DND-41 (cell line): ENCODE measurements at places on chromosomes 3 and 15.

GRCh38 chr3:178526291-178526690 is 9.9 kb upstream of the KCNMB2 start:
- no peaks in the 10 kb centered on the region for H3K27me3 ChIP-seq
- H3K36me3 ChIP-seq = no peaks in the 10 kb centered on the region
- H3K4me1 ChIP-seq = no peaks in the 10 kb centered on the region
- DNase-seq = no peak
- H3K4me3 ChIP-seq = no peak overlapping the region

- H3K36me3 ChIP-seq = no peaks in the 10 kb centered on the region
- H3K4me3 ChIP-seq = no peak overlapping the region
- no peak for DNase-seq
- H3K27ac ChIP-seq = no peak overlapping the region
- peaks cover 12% of the 10 kb centered on the region for H3K27me3 ChIP-seq
- no peaks in the 10 kb centered on the region for H3K4me1 ChIP-seq
These were observed 37.4 kb downstream of the ADCY5 start for GRCh38 chr3:123411340-123412040.

DNA sequence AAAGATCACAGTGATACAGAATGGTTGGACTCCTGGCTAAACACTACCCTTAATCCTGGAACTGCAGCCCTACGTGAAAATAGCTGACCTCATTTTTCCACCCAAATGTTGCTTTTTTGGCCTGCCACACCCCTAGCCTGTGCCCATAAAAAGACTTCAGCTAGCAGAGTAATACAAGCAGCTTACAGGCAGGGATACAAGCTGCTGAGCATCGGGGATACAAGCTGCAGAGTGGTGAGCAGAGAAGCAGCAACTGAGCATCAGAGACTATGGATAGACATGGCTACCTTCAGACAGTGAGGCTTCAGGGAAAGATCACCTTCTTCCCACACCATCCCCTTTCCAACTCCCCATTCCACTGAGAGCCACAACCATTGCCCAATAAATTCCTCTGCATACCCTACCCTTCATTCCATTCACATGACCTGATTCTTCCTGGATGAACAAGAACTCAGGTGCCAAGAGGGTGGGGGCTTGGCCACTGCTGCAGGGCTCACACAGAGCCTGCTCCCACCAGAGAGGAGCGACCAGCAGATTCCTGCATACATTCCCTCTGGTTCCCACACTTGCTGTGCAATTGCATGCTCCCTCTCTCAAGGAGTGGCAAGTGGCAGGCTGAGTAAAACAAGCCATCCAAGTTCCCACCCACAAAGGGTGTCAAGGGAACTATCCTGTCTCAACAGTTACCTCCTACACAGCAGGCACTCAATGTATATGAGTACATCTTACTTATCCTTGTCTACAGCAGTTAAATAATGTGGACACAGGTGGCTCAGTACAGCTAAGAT is 217.5 kb downstream of the ALCAM start:
- no peak overlapping the region for H3K27ac ChIP-seq
- no peaks in the 10 kb centered on the region for H3K4me1 ChIP-seq
- DNase-seq = no peak
- H3K4me3 ChIP-seq = no peak overlapping the region

DNA sequence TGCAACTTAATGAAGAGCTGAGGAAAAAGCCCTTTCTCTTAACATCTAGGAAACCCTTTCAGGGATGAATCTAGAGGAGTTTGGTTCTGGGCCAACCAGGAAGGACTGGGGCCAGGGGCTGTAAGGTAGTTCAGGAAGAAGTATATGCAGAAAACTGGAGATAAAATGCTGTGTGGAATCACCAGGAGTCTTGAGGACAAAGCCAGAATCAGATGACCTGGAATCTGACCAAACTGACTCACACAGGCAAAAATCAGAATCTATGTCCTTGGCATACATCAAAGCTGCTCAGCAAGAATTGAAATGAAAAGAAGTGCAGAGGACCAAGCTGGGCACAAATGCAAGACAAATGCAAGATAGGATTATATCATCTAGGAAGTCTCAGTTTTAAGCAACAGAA is 59.4 kb upstream of the ATP2C1 start:
- peaks cover 6% of the 10 kb centered on the region; the same call in 1 of the 2 replicates for H3K4me1 ChIP-seq
- DNase-seq = no peak
- H3K27ac ChIP-seq = no peak overlapping the region
- H3K4me3 ChIP-seq = no peak overlapping the region
- peaks cover 7% of the 10 kb centered on the region for H3K27me3 ChIP-seq

- DNase-seq = no peak
- no peak overlapping the region for H3K4me3 ChIP-seq
- H3K4me1 ChIP-seq = no peaks in the 10 kb centered on the region
- H3K27ac ChIP-seq = no peak overlapping the region
- H3K27me3 ChIP-seq = no peaks in the 10 kb centered on the region
- H3K36me3 ChIP-seq = no peaks in the 10 kb centered on the region
These were observed 331.1 kb downstream of the SV2B start for GRCh38 chr15:91431041-91431715.

GRCh38 chr3:187533797-187534196 is 136.4 kb downstream of the SST start:
- no peak for DNase-seq
- H3K27ac ChIP-seq = no peak overlapping the region

GRCh38 chr3:51931756-51932155 is 9.9 kb downstream of the RRP9 start:
- H3K36me3 ChIP-seq = peaks cover 38% of the 10 kb centered on the region
- no peak for DNase-seq
- H3K4me1 ChIP-seq = no peaks in the 10 kb centered on the region
- H3K27ac ChIP-seq = no peak overlapping the region
- H3K4me3 ChIP-seq = no peak overlapping the region

GRCh38 chr3:146342989-146343388 is 92.1 kb upstream of the PLSCR4 start:
- H3K27me3 ChIP-seq = no peaks in the 10 kb centered on the region
- no peak overlapping the region for H3K27ac ChIP-seq
- no peak overlapping the region for H3K4me3 ChIP-seq
- no peaks in the 10 kb centered on the region for H3K36me3 ChIP-seq

GRCh38 chr3:36707623-36708409 is 56.5 kb downstream of the DCLK3 start:
- no peaks in the 10 kb centered on the region for H3K4me1 ChIP-seq
- no peaks in the 10 kb centered on the region for H3K27me3 ChIP-seq
- H3K27ac ChIP-seq = no peak overlapping the region
- DNase-seq = no peak

DNA sequence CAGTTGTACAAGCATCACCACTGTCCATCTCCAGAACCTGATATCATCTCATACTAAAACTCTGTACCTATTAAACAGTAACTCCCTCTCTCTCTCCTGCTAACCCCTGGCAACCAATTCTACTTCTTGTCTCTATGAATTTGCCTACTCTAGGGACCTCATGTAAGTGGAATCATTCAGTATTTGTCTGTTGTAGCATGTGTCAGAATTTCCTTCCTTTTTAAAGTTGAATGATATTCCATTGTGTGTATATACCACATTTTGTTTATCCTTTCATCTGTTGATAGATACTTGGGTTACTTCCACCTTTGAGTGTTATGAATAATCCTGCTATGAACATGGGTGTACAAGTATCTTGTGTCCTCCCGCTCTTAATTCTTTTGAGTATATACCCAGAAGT is 16.6 kb downstream of the ZNF592 start:
- no peaks in the 10 kb centered on the region for H3K27me3 ChIP-seq
- H3K4me1 ChIP-seq = 0 out of 2 replicates have a peak, but pooled peaks cover 3% of the 10 kb centered on the region
- H3K27ac ChIP-seq = no peak overlapping the region
- DNase-seq = no peak
- no peak overlapping the region for H3K4me3 ChIP-seq

DNA sequence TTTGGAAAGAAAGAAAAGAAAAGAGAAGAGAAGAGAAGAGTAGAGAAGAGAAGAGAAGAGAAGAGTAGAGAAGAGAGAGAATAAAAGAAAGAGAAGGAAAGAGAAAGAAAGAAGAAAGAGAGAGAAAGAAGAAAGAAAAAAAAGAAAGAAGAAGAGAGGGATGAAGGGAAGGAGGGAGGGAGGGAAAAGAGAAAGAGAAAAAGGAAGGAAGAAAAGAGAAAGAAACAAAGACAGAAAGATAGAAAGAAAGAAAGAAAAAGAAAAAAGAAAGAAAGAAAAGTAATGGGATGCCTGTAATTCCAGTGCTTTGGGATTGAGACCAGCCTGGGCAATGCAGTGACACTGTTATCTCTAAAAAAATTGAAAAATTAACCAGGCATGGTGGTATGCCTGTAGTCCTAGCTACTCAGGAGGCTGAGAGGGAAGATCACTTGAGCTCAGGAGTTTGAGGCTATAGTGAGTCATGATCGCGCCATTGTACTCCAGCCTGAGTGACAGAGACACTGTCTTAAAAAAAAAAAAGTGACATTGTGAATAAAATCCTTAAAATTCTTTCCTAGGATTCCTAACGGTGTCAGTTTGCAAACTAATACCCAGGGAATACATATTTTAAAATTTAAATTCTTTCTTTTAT is 1.7 kb downstream of the RASL12 start:
- H3K27ac ChIP-seq = no peak overlapping the region
- DNase-seq = no peak
- no peaks in the 10 kb centered on the region for H3K4me1 ChIP-seq

DNA sequence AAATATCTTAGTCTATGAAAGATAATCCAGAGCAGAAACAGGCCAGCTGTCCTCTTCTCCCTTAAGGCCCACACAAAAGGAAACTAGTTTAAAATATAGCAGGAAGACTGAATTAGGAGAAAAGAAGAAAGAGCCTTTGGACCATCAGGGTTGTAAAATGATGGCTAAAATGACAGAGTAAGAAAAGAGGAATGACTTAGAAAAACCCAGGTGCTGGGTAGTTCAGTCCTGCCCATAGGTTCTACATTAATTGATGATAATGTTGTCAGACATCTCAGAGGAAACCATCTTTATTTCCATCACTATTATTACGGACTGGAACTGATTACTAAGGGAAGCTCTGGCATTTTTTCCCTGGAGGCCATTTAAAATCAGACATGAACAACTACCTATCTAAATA is 142.8 kb upstream of the STT3B start:
- DNase-seq = no peak
- H3K4me1 ChIP-seq = no peaks in the 10 kb centered on the region
- H3K4me3 ChIP-seq = no peak overlapping the region
- H3K36me3 ChIP-seq = no peaks in the 10 kb centered on the region
- no peaks in the 10 kb centered on the region for H3K27me3 ChIP-seq
- H3K27ac ChIP-seq = no peak overlapping the region

DNA sequence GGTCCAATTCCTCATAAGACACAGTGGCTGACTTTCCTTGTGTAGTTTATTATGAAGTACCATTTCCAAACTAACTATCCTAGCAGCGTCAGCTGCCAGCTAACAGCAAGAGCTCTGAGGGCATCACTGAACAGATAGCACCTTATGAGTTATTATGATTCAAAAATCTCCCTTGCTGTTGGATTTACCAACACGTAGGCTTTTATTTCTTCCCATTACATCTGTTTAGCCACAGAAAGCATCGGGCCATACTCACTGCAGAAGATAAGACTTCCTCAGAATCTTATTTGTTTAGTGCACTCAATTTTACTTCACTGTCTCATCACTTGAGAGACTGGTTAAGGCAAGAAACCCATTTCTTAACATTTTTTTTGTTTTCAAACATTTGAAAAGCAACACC is 16.2 kb downstream of the CLDN1 start:
- no peaks in the 10 kb centered on the region for H3K4me1 ChIP-seq
- no peaks in the 10 kb centered on the region for H3K27me3 ChIP-seq
- DNase-seq = no peak

- H3K4me3 ChIP-seq = no peak overlapping the region
- H3K4me1 ChIP-seq = peaks cover 97% of the 10 kb centered on the region
- no peak for DNase-seq
- no peaks in the 10 kb centered on the region for H3K27me3 ChIP-seq
These were observed 21.2 kb downstream of the LRRC2 start for GRCh38 chr3:46544771-46545503.

DNA sequence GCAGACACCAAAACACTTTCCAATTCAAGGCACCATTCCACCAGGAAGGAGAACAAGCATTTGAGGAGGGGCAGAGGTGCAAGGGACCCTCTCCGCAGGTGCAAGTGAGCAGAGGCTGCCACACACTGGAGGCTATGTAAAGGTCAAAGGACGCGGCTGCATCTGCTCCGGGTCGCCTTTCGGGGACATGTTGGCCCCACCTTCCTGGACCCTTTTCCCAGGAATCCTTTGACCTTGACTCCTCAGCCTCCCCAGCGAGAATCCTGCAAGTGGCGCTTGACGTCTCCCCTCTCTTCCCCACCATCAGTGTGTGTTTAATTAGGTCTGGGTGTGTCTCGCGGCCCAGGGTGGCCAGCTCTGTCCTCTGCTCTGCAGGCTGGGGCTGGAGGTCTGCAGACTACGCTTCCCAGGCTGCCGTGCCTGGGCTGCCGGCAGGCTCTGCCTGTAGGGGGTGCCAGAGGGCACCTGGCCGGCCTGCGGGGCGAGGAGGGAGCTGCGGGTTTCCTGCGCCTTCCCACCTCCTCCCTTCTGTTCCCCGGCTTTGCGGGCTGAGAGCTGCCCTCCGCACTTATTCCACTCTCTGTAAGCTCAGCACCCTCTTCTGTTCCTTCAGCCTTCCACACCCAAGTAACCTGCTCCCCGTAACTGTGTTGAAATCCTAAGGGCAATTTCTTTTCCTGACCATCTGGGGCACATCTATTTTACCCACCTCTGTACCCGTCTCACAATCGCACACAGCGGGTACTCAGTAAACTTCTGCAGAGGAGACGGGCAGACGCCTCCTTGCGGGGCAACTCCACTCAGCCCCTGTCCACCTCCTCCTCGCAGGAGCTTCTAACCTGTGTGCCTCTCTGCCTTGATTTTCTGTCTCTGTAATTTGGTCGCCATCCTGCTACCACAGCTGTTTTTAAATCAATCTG is 129.8 kb downstream of the NSMCE3 start:
- no peak overlapping the region for H3K27ac ChIP-seq
- 0 out of 2 replicates have a peak, but pooled peaks cover 3% of the 10 kb centered on the region for H3K4me1 ChIP-seq
- no peak overlapping the region for H3K4me3 ChIP-seq
- no peaks in the 10 kb centered on the region for H3K36me3 ChIP-seq
- H3K27me3 ChIP-seq = peaks cover 7% of the 10 kb centered on the region

DNA sequence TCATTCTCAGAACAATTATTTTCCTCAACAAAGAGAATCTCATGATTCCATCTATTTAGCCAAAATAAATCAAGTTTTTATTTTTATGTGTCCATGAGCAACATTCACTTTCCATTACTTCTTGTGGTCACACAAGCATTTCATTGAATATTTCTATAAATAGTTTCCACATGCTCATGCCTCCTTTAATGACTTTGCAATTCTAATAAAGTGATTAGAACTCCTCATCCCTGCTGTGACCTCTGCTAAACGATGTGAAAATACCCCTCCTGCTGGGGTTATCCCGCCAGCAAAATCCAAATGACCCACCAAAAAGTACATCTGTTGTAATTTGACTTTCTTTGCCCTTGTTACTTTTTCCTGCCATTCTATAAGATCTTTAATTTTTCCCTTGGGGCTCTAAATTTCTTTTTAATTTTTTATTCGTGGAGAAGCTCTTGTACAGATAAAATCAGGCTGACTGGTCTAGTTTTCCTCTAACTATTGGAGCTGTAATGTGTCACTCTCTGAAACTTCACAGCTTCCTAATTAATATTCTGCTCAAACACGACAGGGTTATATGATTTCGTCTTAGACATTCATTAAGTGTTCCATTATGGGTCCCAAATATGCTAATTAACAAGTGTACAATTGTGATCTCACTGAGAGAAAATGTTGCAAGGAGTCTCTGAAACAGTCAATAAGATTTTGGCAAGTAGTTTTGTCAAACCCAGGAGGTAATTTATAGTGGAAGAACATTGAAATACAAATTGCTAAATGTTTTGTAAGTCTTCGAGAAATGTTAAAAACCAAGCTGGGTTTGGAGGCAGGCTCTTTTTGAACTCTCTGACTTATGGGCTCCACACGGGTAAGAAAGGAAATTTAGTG is 533.1 kb upstream of the NAALADL2 start:
- no peaks in the 10 kb centered on the region for H3K27me3 ChIP-seq
- no peaks in the 10 kb centered on the region for H3K4me1 ChIP-seq

GRCh38 chr3:53744351-53744750 is 101.9 kb downstream of the CHDH start:
- H3K27me3 ChIP-seq = peaks cover 7% of the 10 kb centered on the region
- no peaks in the 10 kb centered on the region for H3K36me3 ChIP-seq
- H3K4me1 ChIP-seq = no peaks in the 10 kb centered on the region
- no peak overlapping the region for H3K4me3 ChIP-seq
